ENCODE measurements at places on chromosomes 1 and 21.

DNA sequence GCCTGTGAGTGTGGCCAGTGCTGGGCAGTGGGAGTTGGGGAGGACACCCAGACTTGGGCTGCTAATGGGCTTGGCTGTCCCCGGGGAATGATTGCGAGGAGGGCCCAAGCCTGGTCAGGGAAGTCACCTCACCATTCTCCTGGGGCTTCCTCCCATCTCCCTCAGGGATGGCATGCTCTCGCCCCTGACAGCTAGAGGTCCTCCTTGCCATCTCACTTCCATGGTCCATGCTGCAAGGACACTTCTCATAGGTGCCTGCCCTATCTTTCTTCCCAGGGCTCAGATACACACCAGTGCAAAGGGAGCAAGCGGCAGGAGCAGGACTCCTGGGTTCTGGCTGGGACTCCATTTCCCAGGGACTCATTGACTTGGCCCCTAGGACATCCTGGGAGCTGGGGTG, 4.1 kb downstream of the NTRK1 start:
- DNase-seq: no peak

DNA sequence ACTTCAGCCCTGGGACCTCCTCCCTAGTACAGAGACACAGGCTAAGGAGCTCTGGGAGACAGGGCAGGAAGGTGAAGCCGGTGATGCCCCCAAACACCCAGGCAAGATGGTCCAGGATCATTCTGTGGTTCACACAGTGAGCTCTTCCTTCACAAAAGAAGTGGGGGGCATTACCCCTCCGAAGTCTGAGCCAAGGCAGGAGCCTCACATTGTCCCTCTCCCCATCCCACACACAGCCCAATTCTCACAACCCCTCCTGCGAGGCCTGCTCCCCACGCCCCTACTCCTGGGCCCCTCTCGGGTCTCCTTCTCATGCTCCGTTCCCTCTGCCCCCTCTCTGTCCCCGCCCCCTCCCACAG, 10.7 kb downstream of the MEF2D start:
- no peak for DNase-seq

- DNase-seq: no peak
Observed at GRCh38 chr1:3570066-3570986, 41.0 kb downstream of the MEGF6 start.

DNA sequence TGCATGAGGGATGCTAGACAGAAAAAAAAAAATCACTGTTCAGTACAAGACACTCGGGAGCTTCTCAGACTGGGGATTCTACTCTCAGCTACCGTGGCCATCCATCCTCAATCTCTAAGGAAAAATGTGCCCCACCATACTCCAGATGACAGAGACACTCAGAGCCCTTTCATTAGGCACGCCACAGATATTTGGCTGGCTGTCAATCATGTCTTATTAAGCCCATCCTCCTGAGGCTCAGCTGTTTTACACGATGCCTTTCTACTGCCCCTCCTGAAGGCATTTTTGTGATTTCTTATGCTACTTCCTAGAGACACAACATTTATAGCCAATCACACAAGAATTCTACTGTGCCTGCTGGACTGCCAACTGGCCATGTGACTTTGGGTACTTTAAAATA, 92.9 kb downstream of the KIF14 start:
- DNase-seq: no peak

GRCh38 chr1:86155051-86155806, 1.3 kb downstream of the COL24A1 start:
- peak; percentile 41 for DNase-seq

- no peak for DNase-seq
Observed at GRCh38 chr1:231862611-231863010, 236.0 kb downstream of the DISC1 start.

- DNase-seq: no peak
Observed at GRCh38 chr1:242139442-242139841, 140.5 kb upstream of the MAP1LC3C start.

GRCh38 chr1:248791010-248791409, 34.7 kb downstream of the SH3BP5L start:
- DNase-seq: no peak

GRCh38 chr1:205073511-205073910, 10.7 kb downstream of the TMEM81 start:
- DNase-seq: no peak

- no peak for DNase-seq
Observed at GRCh38 chr1:184747089-184747955, 7.3 kb downstream of the EDEM3 start.

DNA sequence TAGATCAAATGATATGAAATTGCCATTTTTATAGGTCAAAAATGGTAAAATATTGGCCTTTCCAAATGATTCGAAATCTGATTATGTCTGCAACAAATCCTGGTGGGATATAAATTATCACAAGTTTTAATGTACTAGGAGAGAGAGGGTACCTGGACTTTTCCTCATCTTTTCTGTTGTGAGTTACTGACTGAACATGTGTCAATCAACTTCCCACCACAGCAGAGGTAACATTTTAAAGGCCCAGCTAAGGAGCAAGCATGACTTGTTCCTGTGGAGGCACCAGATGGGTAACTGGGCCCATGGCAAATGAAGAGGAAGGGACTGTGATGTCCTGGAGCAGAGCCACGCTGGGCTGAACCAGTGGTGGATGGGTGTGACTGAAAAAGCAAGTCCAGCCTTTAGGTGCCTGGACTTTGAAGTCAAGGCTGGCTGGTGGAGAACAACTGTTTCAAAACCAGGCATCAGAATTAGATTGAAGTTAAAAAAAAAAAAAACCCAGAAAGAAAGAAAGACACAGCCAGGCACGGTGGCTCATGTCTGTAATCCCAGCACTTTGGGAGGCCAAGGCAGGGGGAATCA, 6.6 kb downstream of the MR1 start:
- DNase-seq: no peak

DNA sequence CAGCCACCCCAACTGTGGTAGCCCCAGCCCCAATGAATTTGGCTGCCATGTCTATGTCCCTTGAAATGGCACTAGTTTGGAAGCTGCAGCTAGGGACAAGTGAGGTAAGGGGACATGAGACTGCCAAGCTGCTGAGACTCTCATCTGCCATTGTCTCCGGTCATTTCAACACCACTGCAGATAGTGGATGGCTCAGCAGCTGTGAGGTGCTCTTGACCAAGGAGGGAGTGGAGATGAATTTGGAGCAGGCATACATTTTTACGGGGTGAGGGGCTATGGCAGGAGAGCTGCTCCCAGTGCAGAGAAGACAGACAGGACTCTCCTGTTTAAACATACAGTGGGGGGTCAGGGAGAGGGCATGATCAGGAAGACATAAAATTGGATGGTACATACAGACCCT, 315.5 kb upstream of the CAMK1G start:
- no peak for DNase-seq

DNA sequence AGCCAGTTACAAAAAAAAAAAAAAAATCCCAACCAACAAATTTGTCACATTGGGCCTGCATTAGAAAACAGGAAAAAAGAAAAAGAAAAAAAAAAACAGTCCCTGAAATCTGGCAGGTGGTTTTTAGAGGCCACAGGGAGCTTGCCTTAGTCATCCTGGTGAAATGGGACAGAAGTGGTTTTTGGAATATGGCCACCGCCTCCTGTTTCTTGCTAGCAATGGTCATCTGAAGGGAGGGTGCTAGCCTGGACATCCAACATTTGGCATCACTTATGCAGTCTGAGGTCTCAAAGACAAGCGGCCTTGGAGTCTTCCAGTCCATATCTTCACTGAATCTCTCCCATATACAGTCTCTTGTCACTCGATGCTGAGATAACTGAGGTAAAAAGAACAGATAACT, 20.1 kb upstream of the NKAIN1 start:
- no peak for DNase-seq

DNA sequence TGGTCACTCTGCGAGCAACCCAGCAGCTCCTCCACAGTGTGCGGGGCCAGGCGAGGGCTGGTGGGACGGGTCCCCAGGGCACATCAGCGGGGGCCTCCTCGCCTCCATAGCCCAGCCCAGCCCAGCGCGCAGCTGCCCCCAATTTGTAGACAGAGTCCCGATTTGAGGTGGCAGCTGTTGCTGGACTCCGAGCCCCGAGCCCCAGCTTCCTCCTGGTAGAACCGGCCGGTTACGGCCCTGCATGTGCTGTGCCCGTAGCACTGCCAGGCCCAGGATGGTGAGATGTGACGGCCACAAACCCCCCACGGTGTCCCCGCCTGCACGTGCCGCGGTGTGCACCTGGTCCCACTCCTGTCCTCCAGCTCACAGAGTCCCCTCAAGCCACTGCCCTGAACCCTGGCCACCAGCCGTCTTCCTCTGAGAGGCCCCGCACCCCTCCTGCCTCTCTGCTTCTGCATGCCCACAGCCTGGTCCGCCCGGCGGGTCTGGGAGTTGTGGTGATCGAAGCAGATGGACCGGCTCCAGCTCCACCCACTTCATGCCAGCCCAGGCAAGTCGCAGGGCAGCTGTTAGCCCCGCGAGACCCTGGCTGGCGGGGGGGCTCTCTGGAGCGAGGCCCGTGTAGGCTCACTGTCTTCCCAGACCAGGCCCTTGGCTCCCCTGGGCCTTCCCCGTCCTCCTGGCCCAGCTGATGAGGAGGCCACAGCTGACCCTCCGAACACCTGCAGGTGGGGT, 55.5 kb downstream of the MORN1 start:
- DNase-seq: no peak

- DNase-seq: no peak
Observed at GRCh38 chr1:174393885-174394284, 53.9 kb upstream of the GPR52 start.

- DNase-seq: no peak
Observed at GRCh38 chr1:239112101-239112935, 274.1 kb upstream of the CHRM3 start.

- no peak for DNase-seq
Observed at GRCh38 chr1:10287023-10287645, 76.8 kb downstream of the KIF1B start.

DNA sequence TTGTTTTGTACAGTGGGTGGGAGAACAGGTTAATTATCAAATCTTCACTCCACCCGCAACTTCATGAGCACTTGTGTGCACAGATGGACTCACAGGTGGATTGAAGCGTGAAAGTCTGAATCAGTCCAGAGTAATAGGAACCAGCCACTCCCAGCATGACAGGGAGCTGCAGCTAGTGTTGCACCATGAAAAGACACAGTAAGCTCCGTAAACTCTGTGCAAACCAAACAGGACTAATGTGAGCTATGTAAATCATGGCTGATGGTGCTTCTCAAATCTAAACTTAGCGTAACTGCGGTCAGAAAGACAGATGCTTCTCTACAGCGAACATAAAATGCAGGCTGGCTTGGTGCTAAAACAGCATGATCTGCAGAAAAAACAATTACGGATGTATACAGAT, 114.4 kb downstream of the CENPF start:
- no peak for DNase-seq

DNA sequence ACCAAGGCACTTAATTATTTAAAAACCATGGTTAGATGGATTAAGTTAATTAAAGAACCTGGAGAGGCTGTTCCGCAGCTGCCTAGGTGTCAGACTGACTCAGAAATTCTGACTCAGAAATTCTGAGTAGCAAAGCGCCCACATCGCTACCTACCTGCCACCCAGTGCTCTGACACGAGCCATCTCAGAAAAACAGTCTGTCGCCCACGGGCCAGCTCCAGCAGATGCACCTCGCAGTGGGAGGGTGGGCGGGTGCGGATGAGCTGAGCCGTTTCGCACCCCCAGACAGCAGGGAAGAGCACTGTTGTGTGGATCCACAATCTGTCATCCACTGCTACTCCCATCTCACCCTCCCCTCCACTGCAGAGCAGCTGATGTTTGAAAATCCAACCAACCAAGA, 13.5 kb downstream of the KCNK1 start:
- no peak for DNase-seq

DNA sequence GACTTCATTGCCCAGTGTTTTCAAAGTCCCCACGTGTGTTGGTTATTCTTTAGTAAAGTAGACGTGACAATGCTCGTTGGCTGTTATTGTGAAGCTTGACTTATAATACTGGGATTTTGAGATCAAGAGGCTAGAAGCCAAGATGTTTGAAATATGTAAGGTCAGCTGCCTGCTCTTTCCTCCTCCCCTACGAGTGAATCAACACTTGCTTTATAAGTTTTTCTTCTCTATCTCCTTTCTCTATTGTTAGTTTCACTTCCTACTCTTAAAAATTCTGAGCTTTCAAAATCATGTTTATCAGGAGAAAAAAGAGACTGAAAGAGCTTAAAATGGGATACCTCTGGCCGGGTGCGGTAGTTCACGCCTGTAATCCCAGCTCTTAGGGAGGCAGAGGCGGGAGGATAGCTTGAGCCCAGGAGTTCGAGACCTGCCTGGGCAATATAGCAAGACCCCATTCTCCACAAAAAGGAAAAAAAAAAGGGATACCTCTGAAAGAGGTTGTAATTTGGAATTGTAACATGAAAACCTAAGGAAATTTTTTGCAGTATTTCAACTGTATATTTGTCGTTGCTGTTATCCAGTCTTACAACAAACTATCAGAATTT, 72.0 kb downstream of the EPB41 start:
- DNase-seq: no peak

GRCh38 chr1:79295967-79296366, 289.4 kb upstream of the ADGRL4 start:
- DNase-seq: no peak

GRCh38 chr1:244800821-244801220, 34.6 kb upstream of the COX20 start:
- DNase-seq: no peak

DNA sequence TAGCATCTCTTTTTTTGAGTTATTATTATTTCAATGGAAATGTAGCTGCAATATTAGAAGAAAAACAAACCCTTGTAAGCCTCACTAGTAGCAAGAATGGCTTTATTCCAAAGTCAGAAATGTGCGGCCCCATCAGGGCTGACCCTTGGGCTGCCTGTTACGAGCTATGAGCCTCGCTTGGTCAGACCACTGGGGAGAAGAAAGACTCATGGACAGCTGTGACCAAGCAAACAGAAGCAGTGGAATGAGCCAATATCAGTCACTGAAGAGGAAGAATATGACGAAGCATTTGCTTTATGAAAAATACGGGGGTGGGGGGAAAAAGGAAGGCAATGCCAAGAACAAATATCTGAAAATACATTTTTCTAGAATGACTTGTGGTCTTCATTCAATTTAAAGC, 504.5 kb downstream of the LMO4 start:
- no peak for DNase-seq

- DNase-seq: no peak
Observed at GRCh38 chr1:93014168-93014567, 52.9 kb upstream of the DIPK1A start.

GRCh38 chr1:42930178-42931107, 28.2 kb downstream of the SLC2A1 start:
- DNase-seq: no peak

- DNase-seq: no peak
Observed at GRCh38 chr1:35692317-35692716, 26.4 kb downstream of the C1orf216 start.

DNA sequence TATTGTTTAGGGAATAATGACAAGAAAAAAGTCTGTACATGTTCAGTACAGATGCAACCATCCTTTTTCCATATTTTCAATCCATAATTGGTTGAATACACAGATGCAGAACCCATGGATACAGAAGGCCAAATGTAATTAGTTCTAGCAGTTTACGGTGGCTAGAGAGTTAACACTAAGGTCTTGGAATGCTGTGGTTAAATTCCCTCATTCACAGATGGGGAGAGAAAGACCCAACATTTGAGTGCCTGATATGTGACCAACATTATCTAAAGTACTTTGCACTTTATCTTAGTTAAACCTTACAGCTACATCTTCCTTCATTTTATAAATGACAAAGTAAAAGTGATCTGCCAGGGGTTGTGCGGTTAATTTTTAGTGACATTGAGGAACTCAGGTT, 5.3 kb downstream of the SCMH1 start:
- no peak for DNase-seq

All from AG08395 (cell line).